Caki2 (cell line): ENCODE measurements at places on chromosomes 7 and 10.

- peak; percentile 60 for DNase-seq
These were observed at the start of gene TNS3 for GRCh38 chr7:47581804-47582763. Gene TNS3 (minus strand): TSS chr7:47582111. CDS start chr7:47439636, 142,475 bp downstream.

DNA sequence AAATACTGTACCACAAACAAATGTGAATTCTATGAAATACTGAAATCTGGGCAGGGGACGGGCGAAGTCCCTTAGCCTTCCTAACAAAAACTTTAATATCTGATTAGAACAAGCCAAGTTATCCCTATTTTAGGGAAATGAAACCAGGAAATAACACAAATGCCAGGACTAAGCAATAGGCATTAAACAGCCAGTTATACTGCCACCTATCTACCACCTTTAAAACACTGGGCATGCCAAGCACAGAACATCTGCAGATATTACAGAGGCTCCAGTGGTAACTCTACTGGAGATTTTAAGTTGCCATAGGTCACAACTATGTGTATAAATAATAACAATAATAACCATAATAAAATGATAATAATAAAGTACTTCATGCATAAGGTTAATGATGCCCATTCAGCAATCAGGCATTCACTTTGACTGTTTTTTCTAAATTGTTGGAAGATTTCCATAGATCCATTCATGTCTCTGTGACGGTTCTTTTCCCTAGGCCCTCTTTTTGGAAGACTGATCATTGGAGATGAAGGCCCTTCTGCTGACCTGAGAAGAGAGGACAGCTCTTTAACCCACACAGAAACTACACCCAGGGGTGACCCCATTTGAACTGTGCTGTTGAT is 195.7 kb downstream of the CACNA2D1 start:
- DNase-seq: peak; percentile 4

DNA sequence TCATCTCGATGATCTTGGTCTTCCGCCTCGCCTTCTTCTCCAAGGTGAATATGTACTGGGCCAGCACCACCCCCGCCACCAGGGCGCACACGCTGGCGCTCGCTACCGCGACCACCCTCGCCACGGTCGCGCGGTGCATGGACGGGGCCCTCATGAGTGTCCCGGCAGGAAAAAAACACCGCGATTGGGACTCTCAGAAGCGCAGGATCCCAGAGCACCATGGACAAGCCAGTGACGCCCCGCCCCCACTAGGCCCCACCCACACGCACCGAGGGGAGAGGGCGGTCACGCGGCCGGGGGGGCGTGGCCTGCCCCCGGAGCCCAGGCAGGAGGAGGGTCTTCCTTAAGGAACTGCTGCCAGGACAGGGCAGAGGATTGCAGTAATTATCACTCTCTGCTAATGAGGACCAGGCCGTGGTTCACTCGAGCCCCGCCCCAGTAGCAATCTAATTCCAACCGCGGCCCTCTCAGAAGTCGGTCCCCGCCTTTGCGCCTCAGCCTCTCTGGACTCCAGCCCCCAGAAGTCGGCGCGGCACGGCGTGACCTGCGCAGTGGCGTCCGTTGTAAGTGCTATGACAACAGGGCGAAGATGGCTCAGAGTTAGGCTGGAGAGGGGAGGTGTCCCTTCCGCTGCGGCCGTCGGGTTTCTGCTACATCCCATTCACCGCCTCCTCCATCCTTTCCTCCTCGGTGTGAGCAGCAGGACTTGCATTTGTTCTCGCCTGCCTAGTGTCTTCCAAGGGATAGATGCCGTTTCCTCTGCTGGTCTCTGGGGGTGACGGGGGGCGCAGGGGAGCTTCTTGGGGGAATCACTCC is at the start of gene BBS9:
Gene BBS9, plus strand, starts transcription at position 575 of the 816 bp plus-strand sequence. CDS start 16,689 bp downstream, outside the sequence.
- peak; percentile 98 for DNase-seq

DNA sequence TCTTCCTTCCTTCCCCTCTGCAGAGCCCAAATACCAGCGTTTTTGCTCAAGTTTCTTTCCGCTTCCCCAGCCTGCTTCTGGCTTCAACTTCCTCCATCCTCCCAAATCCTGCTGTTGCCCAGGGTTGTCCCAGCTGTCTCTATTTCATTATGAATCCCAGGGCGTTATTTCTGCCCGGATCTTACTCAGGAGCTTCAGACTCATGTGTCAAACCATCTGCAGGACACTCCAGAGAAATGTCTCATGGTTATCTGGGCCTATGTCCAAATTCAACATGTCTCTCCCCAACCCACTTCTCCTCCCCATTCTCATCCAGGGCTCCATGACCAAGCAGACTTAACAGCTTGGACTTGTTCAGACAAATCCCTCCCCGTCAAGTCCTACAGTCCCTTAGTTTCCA is 15.6 kb downstream of the ARHGAP22 start:
- DNase-seq: no peak

- no peak for DNase-seq
These were observed 86.8 kb downstream of the NPTX2 start for GRCh38 chr7:98703916-98704315.

DNA sequence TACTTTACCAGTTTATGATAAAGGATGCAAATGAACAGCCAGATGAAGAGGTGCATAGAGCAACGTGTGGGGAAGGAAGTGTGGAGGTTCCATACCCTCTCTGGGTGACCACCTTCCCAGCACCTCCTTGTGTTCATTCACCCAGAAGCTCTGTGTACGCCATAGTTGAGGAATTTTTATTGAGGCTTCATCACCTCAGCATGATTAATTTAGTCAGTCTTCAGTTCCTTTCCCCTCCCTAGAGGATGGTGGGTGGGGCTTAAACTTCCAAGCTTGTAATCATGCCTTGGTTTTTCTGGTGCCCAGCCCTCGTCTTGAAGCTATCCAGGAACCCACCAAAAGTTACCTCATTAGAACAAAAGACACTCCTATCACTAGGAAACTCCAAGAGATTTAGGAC is 162.7 kb downstream of the PLCE1 start:
- no peak for DNase-seq

GRCh38 chr7:88395715-88396114 is 89.0 kb upstream of the STEAP4 start:
- DNase-seq: no peak

DNA sequence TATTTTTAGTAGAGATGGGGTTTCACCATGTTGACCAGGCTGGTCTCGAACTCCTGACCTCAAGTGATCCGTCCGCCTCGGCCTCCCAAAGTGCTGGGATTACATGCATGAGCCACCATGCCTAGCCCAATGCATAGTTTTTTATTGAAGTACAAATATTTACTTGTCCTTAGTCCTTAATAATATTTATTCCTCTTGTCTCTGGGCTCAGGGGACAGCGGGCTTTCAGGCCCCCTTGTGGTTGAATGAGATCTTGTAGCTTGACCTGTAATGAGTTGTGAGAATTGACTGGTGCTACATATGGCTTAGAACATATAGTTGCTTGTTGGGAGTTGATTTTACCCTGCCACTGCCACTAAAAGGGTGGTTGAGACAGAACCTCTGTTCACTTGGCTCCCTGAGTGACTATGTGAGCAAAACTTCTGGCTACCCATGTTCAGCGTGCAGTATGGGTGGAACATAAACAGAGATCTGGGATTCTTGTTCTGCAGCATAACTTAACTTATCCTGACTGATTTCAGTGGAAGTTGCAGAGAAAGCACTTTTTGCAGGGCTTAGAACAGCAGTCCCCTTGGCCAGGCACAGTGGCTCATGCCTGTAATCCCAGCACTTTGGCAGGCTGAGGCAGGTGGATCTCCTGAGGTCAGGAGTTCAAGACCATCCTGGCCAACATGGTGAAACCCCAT is 14.9 kb downstream of the CCL26 start:
- DNase-seq: no peak

DNA sequence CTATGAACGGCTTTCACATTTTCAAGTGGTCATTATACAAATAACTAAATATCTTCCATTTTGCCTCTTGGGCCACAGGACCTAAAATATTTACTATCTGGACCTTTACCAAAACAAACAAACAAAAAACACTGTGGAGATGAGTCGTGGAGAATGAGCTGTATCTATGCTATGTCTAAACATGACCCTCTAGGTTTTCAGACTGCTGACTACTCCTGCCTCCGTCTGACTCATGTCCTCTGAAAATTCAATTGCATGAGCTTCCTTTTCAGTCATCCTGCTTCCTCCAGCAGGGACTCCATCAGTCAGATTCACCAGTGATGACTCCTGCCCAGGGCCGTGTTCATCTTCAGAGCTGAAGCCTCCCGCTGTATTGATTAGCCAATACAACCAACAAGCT is 96.8 kb downstream of the COL28A1 start:
- DNase-seq: peak; percentile 78

DNA sequence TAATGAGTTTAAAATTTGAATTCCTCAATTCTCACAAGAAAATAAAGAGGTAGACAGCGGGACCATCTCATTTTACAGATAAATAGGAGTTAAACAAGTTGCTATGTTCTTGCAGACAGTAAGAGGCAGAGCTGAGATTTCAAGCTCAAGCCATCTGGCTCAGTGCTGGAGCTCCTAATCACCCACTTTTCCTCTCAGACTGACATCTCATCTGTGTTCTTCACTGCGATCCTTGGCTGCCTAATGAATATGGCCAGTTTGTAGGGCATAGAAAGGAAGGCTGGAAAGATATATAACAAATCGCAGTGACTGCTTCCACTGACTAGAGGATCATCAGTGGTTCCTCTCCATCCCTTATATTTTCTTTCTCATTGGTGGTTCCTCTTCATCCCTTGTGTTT is 151.2 kb downstream of the MPP7 start:
- DNase-seq: no peak

DNA sequence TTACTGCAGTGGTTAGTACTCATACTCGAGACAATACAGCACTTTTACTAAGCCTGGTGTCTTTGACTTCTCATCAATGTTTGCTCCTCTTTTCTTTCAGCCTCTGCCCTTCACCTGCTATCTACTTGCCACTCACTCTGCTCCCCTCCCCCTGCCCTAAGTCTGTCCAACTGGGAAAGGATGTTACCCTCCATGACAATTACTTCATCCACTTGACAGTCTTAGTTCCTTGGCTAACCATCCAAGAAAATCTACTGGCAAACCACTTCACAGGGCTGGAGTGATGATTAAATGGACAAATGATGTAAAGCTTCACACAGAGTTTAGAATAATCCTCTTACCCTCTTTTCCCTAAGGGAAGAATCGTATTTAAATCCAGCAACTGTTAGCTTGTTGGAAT is 8.2 kb upstream of the DLD start:
- no peak for DNase-seq

DNA sequence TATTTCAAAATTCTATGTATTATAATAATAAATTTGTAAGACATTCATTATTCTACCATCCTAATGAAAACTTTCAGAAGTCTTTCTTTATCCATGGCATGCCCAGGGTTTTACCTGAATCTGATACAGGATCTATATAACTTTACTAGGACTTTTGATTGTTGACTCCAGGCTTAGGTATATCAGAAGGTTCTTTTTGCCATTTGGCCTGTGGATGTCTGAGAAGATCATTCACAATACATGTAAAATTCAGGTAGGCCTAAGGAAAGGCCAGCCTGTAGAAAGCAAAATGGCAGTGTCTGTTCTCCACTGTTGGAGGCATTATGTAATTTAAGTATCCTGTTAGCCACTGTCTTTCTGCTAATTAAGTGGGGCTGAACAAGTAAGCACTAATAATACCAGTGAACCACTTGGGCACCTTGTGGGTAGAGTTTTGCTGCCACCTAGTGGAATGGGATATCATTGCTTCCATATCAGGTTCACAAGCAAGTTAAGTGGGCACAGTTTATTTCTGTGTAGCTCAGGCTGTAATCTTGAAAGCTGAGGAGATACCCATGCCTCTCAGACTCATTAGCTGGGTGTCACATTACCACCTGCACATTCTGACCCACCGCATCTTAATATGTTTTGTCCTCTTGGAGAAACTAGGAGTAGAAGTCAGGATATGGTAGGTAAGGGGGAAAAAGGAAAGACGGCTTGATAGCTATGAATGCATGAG is 105.5 kb downstream of the SEPTIN7 start:
- peak; percentile 56 for DNase-seq

GRCh38 chr7:146960773-146961391 is 844.3 kb downstream of the CNTNAP2 start:
- peak; percentile 30 for DNase-seq

DNA sequence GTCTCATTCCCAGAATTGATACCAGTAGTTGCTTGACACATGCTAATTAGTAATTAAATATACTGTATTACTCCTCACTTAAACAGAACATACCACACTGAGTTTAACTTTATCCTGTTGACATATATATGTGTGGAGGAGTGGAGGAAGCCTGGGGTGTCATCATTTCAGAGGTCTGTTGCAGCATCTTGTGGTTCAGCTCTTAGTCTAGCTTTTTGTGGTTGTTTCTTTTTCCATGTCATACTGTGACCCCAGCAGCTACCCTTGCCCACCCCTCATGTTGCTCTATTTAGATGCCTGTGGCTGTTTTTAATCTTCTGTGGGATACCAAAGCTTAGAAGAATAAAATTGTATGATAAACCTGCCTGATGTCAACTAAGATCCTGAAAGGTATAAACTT is 875.4 kb downstream of the LRMDA start:
- DNase-seq: no peak

- DNase-seq: no peak
These were observed 25.2 kb upstream of the SRPK2 start for GRCh38 chr7:105413887-105414437.

DNA sequence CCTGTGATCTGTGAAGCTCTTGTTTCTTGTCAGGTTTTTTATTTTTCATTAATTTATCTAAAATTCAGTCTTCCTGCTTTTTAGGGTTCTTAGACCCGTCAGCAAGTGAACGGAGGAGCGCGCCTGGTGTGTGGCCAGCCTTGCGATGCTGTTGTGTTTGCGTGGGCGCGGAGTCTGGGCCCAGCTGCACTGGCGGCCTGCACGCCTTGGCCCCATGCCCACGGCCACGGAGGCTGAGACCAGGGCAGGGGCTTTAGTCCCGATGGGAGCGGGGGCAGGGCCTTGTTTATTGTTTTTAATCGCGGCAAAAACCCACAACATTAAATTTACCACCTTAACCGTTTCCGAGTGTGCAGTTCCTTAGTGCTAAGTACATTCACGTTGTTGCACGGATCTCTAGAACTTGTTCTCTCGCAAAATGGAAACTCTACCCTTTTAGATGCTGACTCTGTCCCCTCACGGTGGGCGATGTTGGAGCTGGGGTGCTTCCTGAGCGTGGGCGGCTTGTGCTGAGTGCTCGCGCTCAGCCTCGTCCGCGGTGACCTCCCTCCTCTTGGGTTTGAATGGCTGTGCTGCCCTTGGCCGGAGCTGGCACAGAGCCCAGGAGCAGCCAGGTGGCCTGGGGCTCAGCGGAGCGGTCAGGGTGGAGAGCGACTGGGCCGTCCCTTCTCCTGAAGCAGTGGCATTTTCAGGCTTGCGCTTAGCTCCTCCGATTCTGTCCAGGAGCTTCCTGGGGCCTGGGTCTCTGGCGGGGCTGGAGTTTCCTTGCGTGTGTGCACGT is 69.1 kb downstream of the INPP5A start:
- peak; percentile 12 for DNase-seq
